ENCODE measurements at places on chromosomes 6 and 20.

DNA sequence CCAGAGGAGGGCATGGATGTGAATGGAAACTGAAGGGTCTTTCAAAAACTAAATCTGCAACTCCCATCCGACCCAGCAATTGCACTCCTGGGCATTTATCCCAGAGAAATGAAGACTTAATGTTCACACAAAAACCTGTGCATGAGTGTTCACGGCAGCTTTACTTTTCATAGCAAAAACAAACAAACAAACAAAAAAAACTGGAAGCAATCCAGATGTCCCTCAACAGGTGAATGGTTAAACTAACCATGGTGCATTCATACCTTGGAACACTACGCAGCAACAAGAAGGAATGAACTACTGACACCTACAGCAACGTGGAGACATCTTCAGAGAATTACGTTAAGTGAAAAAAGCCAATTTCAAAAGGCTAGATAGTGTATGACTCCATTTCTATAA is 32.2 kb downstream of the PMEPA1 start:
- H3K27ac ChIP-seq: no peak overlapping the region
- H3K4me1 ChIP-seq: peaks cover 15% of the 10 kb centered on the region
- H3K4me3 ChIP-seq: no peak overlapping the region
- H3K36me3 ChIP-seq: no peaks in the 10 kb centered on the region

DNA sequence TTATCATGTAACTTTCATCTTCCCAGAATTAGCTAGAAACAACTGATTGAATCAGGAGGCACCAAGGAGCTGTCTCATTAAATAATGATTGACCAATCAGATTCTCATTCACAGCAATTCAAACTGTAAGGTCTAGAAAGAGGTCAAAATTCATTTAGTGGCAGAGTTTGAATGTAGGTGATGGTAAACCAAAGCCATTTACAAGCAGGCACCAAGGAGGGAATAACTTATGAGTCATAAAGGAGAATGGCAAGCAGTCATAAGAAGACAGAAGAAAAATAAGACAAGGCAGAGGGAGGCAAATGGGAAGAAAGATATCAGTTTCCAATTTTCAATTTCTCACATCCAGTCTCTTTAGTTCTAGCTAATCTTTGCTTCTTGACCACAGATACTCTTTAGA is 52.9 kb upstream of the DEFB112 start:
- no peaks in the 10 kb centered on the region for H3K4me1 ChIP-seq
- H3K27ac ChIP-seq: no peak overlapping the region
- DNase-seq: no peak
- no peak overlapping the region for H3K4me3 ChIP-seq

DNA sequence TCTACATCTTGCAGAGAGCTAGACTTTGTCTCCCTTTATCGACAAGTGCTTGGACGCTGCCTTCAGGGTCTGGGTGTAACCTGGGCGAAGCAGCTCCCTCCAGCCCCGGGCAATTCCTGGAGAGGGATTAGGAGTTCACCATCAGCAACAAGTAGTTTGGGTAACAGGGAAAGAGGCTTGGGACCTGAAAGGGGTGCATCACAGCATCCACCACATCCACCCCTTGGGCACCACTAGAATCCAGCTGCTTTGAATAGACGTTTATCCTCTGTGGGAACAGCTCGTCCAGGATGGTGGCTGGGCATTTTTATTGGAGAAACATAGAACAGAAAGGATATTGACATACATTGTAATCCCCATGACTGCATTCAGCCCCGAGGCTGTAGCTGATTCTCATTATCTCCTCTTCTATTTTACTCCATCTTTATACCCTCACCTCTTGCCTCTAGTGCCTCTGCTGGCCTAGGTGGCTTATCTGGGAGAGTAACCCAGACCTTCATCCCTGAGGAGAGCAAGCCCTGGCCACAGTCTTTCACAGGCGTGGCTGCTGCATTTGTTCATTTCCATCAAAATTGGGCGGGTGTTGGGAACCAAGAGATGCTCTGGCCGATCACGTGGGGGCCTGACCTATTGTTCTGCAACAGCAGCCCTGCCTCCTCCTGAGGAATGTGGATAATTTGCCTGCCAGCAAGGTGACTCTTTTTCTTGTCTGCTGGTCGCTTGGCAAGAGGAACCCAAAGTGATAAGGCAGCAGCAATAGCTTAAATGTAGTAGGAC is 109.2 kb upstream of the RALGAPA2 start:
- DNase-seq: no peak
- H3K27me3 ChIP-seq: peaks cover 14% of the 10 kb centered on the region
- H3K27ac ChIP-seq: no peak overlapping the region

DNA sequence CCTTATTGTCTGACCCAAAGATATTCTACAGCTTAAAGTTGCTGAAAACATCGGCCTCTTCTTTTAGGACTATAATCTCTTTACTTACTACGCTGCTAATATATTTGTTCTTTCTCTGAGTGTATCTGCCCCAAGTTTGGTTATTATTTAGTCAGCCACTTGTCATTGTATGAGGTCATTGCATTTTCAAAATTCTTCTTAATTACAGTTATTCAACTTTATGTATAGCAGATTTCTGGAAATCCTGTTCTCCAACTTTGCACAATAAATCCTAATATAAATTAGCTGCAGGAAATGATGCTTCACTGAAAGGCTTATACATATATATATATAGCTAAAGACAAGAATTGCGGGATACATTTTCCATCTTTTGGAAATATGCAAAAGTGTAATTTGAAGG is 88.5 kb upstream of the HIVEP1 start:
- H3K27ac ChIP-seq: no peak overlapping the region
- no peak overlapping the region for H3K4me3 ChIP-seq
- H3K4me1 ChIP-seq: no peaks in the 10 kb centered on the region
- H3K36me3 ChIP-seq: no peaks in the 10 kb centered on the region

DNA sequence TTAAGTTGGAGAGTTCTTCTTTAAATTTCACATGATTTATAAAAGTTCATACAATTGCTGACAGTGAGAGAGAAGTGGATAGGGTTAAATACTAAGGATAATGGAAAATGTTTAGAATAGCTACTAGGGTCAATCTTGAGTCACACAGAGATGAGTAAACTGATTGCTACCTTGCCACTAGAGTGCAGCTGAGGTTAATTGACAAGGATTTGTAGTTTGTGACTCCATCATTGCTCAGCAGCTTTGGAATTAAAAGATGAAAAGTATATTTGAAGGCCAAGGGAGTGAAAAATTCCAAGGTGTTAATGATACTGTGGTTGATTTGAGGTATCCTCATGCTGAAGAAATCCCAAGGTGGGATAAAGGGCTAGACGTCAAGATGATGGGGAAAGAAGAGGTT is 524.0 kb downstream of the UTRN start:
- H3K4me1 ChIP-seq: peaks cover 2% of the 10 kb centered on the region
- DNase-seq: no peak
- H3K4me3 ChIP-seq: no peak overlapping the region
- no peaks in the 10 kb centered on the region for H3K27me3 ChIP-seq
- H3K36me3 ChIP-seq: peaks cover 17% of the 10 kb centered on the region

DNA sequence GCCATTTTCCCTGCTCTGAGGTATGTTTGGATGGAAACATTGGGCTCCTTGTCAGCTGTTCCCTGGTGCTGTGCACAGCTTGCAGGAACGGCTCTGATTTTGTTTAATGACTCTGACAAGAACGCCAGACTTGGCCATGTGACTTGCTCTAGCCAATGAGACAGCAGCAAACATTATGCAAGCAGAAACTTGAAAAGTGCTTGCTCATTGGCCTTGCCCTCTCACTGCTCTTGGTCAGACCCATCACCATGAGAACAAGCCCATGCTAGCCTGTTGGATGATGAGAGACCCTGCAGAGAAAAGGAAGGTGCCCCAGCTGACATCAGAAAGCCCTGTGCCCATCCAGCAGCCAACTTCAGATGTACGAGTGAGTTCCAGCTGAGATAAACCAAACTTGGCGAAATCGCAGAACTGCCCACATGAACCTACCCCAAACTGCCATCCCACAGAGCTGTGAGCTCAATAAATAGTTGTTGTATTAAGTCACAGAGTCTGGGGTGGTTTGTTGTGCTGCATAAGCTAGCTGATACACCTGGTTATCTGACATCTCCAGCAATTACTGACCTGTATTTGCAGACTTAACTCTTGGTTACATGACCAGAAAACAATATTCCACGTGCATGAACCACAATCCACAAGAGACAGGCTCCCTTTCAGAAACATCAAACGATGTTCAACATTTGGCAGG is 96.9 kb downstream of the JPH2 start:
- H3K4me3 ChIP-seq: no peak overlapping the region
- H3K27ac ChIP-seq: no peak overlapping the region
- peak; percentile 52 for DNase-seq
- no peaks in the 10 kb centered on the region for H3K36me3 ChIP-seq

GRCh38 chr20:24798930-24799705 is 150.0 kb upstream of the CST7 start:
- peaks cover 4% of the 10 kb centered on the region for H3K27me3 ChIP-seq
- DNase-seq: no peak
- no peaks in the 10 kb centered on the region for H3K4me1 ChIP-seq

Data from activated CD4-positive, alpha-beta memory T cell treated with anti-CD3 and anti-CD28 coated beads for 36 hours (primary cell).